Activated CD8-positive, alpha-beta memory T cell treated with anti-CD3 and anti-CD28 coated beads for 48 hours (primary cell): ENCODE measurements at places on chromosomes 12 and 14.

GRCh38 chr12:122724641-122725243 is 5.9 kb downstream of the HCAR1 start:
- DNase-seq, result no peak

GRCh38 chr12:11658791-11659190 is 9.3 kb downstream of the ETV6 start:
- no peak for DNase-seq

GRCh38 chr14:100369019-100369418 is 45.9 kb downstream of the SLC25A47 start:
- DNase-seq, result no peak

DNA sequence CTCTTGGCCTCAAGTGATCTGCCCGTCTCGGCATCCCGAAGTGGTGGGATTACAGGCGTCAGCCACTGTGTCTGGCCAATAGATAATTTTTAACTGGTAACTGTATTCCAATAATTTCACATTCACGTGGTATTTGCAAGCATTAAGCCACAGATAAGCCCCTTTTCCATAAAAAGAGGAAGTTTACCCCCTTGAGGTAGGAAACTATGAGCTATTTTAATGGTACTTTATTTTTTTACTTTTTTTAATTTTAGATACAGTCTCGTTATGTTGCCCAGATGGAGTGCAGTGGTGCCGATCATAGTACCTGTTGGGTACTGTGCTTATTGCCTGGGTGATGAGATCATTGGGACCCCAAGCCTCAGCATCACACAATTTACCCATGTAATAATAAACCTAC is 42.9 kb upstream of the AP4S1 start:
- no peak for DNase-seq

GRCh38 chr12:85575120-85576096 is 260.8 kb downstream of the RASSF9 start:
- no peak for DNase-seq

DNA sequence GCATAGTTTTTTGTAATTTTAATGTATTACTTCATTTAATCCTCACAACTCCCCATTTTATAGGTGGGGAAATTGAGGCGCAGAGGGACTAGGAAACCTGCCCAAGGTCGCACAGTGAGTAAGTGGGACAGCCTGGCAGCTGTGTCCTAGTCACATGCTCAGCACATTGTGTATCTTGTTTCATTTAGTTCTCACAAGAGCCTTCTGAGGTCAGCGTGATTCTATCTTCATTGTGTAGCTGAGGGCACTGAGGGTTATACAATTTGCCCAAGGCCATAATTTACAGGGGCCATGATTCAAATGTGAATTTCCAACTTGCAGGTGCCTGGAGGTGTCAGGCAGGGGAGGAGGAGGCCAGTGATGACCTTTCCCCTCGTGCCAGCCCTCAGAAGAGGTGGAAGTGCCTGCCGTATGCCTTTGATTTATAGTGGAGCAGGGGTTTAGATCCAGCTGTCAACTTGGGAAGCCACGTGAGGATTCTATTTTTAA is 30.3 kb upstream of the SMOC1 start:
- DNase-seq, result no peak

DNA sequence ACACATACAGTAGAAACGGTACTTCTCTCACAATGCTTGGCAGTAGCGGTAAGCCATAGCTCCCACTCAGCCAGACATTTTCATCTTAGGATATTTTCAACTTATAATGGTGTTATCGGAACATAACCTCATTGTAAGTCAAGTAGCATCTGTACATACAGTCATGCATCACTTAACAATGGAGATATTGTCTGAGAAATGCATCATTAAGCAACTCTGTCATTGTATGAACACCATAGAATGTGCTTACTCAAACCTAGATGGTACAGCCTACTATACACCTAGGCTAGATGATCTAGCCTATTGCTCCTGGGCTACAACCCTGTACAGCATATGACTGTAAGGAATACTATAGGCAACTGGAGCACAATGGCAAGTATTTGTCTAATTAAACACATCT is 40.8 kb downstream of the RPS6KA5 start:
- no peak for DNase-seq

DNA sequence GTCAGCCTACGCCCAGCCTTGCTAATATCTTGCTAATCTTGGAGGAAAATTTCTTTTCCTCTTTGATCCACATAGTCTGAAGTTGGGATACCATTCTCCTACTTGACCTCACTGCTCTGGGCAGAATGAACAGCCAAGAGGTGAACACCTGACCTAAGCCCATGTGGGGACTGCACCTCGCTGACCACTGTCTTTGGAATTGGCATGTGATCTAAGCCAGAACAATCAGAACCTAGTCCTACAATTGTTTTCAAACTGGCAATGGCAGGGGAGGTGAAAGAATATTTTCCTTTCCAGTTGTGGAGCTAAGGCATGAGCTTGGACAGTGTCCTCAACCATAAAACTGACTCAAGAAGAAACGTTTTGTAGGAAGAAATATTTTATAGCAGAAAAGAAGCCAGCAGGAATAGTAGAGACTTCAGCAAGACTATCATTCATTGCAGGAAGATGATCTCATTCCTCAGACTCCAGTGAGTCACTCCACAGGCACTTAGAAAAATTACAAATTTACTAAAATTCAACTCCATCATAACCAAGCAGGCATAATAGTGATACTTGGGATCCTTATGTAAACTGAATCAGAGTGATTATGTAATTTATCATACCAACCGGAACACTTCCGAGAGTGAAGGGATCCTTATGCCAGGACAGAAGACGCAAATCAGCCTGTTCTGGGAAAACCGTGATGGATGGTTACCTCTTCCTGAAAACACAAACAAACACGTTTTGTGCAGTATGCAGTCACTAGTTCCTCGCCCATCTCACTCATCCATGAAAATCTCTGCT is 14.7 kb downstream of the PTPRO start:
- DNase-seq, result no peak

DNA sequence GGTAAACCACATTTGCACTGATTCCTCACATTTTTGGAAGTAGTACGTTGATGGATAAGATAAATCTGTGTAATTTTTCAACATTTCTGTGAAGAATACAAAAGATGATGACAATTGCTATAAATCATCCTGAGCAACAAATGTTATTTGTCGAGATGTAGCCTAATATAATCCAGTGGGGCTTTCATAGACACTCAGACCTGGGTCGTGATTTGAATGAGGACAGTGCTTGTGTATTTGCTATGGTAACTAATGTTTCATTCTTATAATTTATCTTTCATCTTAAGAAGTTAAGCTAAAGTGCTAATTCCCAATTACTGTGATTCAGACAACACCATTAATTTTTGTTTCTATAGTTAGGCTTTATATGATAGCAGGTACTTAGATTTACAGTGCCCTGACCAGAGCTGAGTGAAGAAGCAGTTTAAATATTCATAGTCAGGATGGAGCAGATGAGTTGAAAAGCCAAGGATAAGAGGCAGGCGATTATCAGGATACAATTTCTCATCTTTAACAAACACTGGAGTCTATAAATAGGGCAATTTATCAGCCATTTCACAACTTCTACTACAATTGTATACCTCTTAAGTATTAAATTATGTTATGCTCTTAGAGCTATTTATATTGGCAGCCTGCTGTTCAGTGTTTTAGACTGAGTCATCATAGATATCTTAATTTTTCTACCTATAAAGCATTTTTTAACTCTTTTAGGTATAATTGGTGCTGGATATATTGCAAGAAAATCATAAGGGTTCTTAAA is 359.9 kb downstream of the TRHDE start:
- DNase-seq, result no peak

GRCh38 chr14:60396718-60397343 is 89.0 kb downstream of the C14orf39 start:
- no peak for DNase-seq

GRCh38 chr14:53011053-53011462 is 60.2 kb upstream of the FERMT2 start:
- no peak for DNase-seq

- DNase-seq, result no peak
Measured at GRCh38 chr12:51405801-51406207, 14.6 kb upstream of the GALNT6 start.

DNA sequence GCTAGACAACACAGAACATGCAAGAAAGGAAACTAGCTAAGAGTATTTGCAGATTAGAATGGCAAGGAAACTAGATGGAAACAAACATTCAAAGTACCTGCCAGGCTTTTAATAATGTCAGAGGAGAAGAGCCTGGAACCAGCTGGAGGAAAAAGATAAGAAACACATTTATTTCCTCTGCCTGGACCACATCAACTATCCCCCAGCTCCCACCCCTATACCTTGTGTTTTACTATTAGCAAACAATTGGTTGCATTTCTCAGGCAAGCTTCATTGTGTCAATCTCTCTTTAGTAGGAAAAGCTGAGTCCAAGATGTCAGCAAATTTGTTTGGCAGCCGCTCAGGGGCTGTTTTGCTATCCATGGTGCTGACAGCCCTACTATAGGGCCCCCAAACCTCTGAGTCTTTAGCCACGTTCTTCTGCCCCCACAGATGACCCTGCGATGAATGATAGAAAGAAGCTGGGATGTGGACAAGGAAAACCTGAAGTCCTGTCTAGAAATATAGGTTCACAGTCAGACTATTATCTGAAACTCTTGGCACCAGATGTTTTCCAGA is 11.6 kb upstream of the SYNDIG1L start:
- DNase-seq, result no peak

- no peak for DNase-seq
Measured at GRCh38 chr14:101788016-101788635, 26.6 kb downstream of the PPP2R5C start.

GRCh38 chr12:15855646-15856045 is 26.5 kb upstream of the STRAP start:
- no peak for DNase-seq

DNA sequence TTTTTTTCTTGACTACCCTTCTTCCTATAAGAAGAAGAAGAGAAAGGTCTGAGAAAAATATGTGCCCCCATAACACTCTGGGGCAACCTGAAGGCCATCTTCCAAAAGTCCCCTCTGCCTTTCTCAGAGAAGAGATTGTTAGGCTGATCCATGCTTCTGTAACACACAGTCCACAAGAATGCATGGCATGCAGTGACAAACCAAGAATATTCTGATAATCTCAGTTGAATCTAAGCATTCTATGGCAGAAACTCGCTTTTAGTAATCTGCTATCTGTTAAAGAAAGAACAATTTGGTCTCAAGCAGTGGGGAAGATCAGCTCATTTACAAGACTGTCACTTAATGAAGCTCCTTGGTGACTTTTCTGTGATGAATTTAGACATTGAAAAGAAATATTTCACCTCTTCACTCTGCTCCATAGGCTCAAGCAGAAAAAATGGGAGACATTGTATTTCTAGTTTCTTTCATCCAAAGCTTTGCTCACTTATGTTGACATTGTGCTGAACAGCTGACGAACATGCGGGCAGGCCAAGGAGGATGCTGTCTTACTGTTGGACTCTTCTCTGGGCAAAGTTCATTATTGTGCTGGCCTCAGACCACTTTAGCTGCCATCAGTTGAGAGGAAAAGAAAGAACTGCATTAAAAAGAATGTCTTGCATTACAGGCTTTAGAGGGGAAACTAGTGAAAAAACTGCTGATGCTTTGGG is 957.1 kb downstream of the DIO2 start:
- DNase-seq, result no peak

GRCh38 chr14:22524784-22525161 is 64.3 kb downstream of the DAD1 start:
- no peak for DNase-seq

- DNase-seq, result no peak
Measured at GRCh38 chr12:121872546-121873215, 14.0 kb upstream of the HPD start.

DNA sequence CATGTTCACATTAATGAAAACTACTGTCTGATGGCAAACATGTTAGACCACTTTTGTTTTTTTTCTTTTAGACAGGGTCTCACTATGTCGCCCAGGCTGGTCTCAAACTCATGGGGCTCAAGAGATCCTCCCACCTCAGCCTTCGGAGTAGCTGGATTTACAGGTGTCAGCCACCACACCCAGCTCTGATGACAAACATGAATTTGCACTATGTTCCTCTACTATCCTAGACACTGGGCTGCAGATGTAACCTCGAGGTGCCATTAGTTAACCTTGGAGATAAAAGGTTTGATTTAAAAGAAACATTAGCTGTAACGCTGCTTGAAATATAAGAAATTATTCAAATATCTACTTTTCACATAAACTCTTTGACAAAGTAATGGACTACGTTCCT is 8.1 kb downstream of the VPS37B start:
- no peak for DNase-seq

GRCh38 chr14:34003691-34004090 is 52.8 kb upstream of the EGLN3 start:
- no peak for DNase-seq

- DNase-seq, result no peak
Measured at GRCh38 chr12:74431801-74432200, 105.8 kb upstream of the ATXN7L3B start.

- no peak for DNase-seq
Measured at GRCh38 chr12:7646178-7646475, 19.6 kb downstream of the APOBEC1 start.

DNA sequence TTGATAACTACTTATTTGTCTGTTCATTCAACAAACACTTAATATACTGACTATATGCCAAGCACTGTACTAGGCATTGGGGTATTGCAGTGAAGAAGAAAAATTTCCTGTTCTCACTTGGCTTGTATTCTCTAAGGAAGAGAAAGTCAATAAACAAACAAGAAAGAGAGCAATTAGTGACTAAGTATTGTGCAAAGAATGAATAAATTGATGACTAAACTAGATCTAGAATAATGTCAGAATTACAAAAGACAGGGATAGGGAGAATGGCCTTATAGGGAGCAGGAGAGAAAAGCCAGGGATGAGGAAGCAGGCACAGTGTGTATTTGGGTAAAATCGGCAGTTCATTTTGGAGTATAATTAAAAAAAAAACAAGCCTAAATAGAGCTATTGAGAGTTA is 4.2 kb upstream of the LIN7A start:
- DNase-seq, result no peak

DNA sequence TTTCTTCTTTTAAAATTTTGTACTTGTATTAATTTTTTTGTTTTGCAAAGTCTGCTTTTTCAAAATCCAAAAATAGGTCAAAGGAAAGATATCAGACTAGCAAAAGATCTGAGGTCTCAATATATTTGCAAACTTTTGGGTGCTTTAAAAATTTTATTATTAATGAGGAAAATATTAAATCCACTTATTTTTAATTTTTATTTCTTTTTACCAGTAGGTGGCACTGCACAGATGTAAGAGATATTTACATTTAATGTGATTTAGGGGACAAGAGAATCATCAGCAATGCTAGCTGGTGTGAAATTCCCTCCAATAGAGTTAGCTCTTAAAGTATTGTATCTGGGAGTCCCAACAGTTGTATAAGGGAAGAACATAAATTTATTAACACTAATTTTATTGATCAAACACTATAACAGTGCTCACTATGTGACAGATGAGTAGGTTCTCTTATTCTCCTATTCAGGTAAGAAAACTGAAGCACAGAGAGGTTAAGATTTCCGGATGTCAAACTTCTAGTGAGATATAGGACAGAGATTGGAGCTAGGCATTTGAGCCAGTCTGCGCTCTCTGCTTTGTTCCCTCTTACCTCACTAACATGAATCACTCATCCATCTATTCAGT is 30.5 kb downstream of the ALX1 start:
- no peak for DNase-seq

DNA sequence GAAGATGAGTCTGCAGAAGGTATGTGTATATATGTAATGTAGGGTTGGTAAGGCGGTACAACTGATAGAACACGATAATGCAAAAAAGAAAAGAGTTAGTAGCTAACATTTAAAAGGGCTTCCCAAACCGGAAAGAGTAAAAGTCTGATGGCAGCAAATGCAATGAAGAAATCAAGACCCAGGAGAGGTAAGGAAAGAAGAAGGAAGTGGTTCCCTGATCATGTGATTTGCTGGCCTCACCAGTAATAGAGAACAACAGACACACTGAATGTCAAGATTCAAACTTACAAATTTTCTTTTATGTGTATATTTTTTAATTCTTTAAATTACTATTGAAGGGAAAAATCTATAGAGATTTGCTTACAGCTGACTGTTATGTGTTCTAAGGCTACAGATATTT is 18.4 kb downstream of the ZFC3H1 start:
- DNase-seq, result no peak
